ENCODE measurements at places on chromosomes 5 and 9. TPM values are rescaled to one million over a fixed set of nuclear protein-coding genes. Genes with fewer than 3 reads are reported as not detected.

RICTOR gene
- total RNA-seq, result 28.1 TPM

DNA sequence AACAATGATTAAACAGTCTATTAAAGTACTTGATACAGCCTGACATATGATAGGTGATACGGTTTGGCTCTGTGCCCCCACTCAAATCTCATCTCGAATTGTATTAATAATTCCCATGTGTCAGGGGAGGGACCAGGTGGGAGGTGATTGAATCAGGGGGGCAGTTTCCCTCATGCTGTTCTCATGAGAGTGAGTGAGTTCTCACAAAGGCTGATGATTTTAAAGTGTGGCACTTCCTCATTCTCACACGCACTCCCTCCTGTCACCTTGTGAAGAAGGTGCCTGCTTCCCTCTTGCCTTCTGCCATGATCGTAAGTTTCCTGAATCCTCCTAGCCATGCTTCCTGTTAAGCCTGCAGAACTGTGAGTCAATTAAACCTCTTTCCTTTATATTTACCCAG lies 40.1 kb upstream of the TARS1 start:
- peak; percentile 9 for DNase-seq

DNA sequence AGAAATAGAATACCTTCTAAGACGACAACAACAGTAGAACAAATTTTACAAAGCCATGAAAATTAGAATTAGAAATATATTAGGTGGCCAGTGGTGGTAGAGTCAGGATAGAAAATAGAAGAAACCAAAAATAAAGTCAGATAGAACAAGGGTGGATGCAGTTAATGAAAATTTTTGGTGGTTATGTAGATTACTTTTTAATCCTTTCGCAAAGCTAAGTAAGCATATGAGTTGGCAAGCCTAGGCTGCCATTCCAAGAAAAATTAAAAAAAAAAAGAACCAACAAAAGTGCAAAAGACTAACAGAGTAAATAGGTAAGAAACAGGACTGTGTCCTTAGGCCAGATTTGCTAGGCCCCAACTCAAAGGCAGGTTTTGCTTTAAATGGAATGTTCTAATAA lies 56.8 kb downstream of the PCSK5 start:
- DNase-seq, result no peak

DNA sequence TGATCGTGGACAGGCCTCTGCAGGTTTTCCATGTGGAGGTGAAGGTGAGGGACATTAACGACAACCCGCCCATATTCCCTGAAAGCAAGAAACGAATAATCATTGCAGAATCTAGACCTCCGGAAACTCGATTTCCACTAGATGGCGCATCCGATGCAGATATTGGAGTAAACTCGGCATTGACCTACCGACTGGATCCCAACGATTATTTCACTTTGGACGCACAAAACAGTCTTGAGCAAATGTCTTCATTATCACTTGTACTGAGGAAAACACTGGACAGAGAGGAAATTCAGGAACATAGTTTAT lies 621 bp downstream of the PCDHA13 start:
- DNase-seq, result peak; percentile 81
